Type B pancreatic cell (in vitro differentiated cells): ENCODE measurements at places on chromosomes 7 and 10. TPM values are rescaled to one million over a fixed set of nuclear protein-coding genes. Genes with fewer than 3 reads are reported as not detected.

The MEOX2 gene
- total RNA-seq = 3.0 TPM in 1 of 2 replicates, not detected in the other

- no peak for DNase-seq
Measured at GRCh38 chr10:29876008-29876555, 183.3 kb downstream of the JCAD start.

The CRYGN gene
- 0.67 and 1.3 TPM in 2 replicates for total RNA-seq

DNA sequence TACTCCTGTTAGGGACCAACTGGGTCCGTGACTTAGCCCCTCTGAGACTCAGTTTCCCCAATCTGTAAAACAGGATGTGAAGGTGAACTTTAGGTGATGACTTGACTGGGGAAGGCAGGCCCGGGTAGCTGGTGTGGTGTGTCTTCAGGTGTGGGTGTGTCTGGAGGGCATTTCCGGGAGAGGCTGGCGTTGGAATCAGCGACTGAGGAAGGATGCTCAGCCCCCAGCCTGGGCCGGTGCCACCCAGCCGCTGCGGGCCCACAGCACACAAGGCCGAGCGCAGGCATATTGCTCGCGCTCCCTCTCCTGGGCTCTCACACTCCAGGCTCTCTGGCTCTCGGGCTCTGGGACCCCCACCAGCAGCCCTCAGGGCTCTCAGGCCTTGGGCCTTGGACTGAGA lies 31.7 kb upstream of the CNPY1 start:
- no peak for DNase-seq
